SK-N-SH (cell line): ENCODE measurements at places on chromosomes 1 and 21. TPM values are rescaled to one million over a fixed set of nuclear protein-coding genes. Genes with fewer than 3 reads are reported as not detected.

GRCh38 chr1:62089570-62089969 is 105.1 kb upstream of the L1TD1 start:
- H3K4me3 ChIP-seq: no peak overlapping the region
- no peaks in the 10 kb centered on the region for H3K4me1 ChIP-seq

GRCh38 chr1:15850471-15851001 is 3.0 kb downstream of the SPEN start:
- H3K4me3 ChIP-seq: peak overlapping the region; percentile 80
- no peaks in the 10 kb centered on the region for H3K36me3 ChIP-seq
- peak overlapping the region; percentile 98 for H3K27ac ChIP-seq
- DNase-seq: no peak

DNA sequence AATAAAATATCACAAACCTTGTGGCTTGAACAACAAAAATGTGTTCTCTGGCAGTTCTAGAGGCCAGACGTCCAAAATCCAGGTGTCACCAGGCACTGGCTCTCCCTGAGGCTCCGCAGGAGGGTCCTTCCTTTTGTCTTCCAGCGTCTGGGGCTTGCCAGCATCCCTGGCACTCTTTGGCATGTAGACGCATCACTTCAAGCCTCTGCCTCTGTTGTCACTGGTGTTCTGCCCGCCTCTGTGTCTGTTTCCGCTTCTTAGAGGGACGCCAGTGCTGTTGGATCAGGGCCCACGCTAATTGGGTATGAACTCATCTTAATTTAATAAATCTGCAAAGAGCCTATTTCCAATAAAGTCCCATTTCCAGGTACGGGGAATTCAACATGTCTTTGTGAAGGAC is 273.7 kb upstream of the C1orf174 start:
- DNase-seq: peak; percentile 42
- H3K27me3 ChIP-seq: no peaks in the 10 kb centered on the region
- no peaks in the 10 kb centered on the region for H3K36me3 ChIP-seq
- no peaks in the 10 kb centered on the region for H3K4me1 ChIP-seq
- H3K27ac ChIP-seq: no peak overlapping the region

- DNase-seq: no peak
- H3K27me3 ChIP-seq: peaks cover 13% of the 10 kb centered on the region
- H3K27ac ChIP-seq: no peak overlapping the region
- H3K4me1 ChIP-seq: no peaks in the 10 kb centered on the region
- no peak overlapping the region for H3K4me3 ChIP-seq
- H3K36me3 ChIP-seq: no peaks in the 10 kb centered on the region
Measured at GRCh38 chr21:42125571-42126544, 54.7 kb downstream of the UMODL1 start.

DNA sequence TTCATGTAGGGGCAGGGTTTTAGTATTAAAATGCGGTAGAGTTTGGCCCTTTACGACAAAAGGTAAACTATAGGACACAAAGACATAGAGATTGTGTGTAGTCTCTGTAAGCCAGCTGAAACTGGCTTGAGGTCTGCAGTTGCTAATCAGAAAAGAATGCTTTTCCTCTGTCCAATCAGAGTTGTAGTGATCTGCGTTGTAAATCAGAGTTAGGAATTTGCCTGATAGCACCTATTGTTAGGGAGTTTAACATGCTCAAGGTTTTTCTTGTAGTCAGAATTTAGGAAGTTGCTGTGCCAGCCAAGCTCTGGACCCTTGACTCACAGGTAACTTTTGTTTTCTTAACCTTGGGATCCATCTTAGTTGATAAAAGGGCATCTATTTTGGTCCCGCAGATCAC is 61.2 kb upstream of the VTCN1 start:
- H3K27ac ChIP-seq: no peak overlapping the region
- H3K4me3 ChIP-seq: no peak overlapping the region

DNA sequence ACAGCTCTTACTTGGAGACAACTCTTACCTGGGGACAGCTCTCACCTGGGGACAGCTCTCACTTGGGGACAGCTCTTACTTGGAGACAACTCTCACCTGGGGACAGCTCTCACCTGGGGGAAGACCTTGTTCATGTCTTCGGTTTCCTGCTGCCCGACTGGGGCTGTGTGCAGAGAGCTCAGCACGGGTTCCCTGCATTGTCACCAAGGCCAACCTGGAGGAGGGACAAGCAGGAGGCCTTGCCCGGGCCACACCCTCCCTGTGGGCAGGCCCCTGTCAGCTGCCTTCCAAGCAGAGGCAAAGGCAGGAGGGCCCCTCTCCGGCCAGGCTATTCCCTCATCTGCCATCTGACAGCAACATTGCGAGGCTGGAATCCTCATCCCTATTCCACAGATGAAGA is at the start of gene LDLRAD1:
TSS of gene LDLRAD1 (minus strand) at position 208 of the 400 bp plus-strand sequence. CDS start at position 134, 74 bp downstream.
- H3K27me3 ChIP-seq: no peaks in the 10 kb centered on the region
- no peak within 1 kb of the TSS for H3K4me3 ChIP-seq
- H3K4me1 ChIP-seq: no peaks in the 10 kb centered on the region
- DNase-seq: no peak
- no peak within 1 kb of the TSS for H3K27ac ChIP-seq
- H3K36me3 ChIP-seq: no peaks in the 10 kb centered on the region

- H3K27ac ChIP-seq: peak overlapping the region; percentile 92
- H3K4me1 ChIP-seq: peaks cover 38% of the 10 kb centered on the region
- H3K4me3 ChIP-seq: no peak overlapping the region
- H3K27me3 ChIP-seq: no peaks in the 10 kb centered on the region
- DNase-seq: no peak
Measured at GRCh38 chr1:30968220-30968971, 59.8 kb upstream of the SDC3 start.

DNA sequence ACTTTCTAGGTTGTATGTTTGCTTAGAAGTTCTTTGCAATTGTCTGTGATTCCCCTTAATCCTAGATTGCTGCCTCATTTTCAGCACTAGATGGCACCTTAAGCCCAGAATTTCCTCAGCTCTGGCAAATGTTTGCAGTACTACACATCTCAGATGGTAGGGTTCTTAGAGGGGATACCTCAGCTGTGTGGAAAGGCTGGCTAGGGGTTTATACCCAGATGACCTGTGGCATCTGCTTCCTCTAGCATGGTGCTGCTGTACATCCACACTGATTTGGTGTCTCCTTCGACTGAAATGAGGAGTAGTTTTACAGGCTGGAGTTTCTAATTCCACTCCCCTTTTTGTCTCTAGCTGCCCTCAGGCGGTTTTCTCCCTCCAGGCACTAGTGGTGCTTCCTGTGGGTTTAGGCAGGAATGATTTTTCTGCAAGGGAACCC is 23.5 kb downstream of the ASB17 start:
- H3K4me3 ChIP-seq: no peak overlapping the region
- DNase-seq: peak; percentile 29
- H3K36me3 ChIP-seq: no peaks in the 10 kb centered on the region
- no peaks in the 10 kb centered on the region for H3K27me3 ChIP-seq

The FBXO2 gene
- polyA plus RNA-seq: 17.0 and 21.7 TPM in 2 replicates

The PPIAL4G gene
- not detected in 2 replicates for polyA plus RNA-seq

The C1orf141 gene
- polyA plus RNA-seq: not detected in 2 replicates

The ATP1A4 gene
- not detected in 2 replicates for polyA plus RNA-seq

The TSACC gene
- 1.5 TPM in 2 replicates for polyA plus RNA-seq

The NADK gene
- polyA plus RNA-seq: 66.2 and 70.4 TPM in 2 replicates

The SPATA1 gene
- 1.2 and 1.6 TPM in 2 replicates for polyA plus RNA-seq
